ENCODE measurements at places on chromosomes 6 and 20.

GRCh38 chr20:44247586-44248409 lies 690 bp downstream of the GDAP1L1 start:
- no peak for DNase-seq

GRCh38 chr6:17484201-17484849 lies 90.9 kb downstream of the CAP2 start:
- no peak for DNase-seq

- no peak for DNase-seq
These were observed 42.8 kb upstream of the DSE start for GRCh38 chr6:116327803-116328527.

- no peak for DNase-seq
These were observed 409.6 kb downstream of the MAFB start for GRCh38 chr20:40279390-40279789.

- no peak for DNase-seq
These were observed 181.2 kb upstream of the TNFAIP3 start for GRCh38 chr6:137685798-137686375.

DNA sequence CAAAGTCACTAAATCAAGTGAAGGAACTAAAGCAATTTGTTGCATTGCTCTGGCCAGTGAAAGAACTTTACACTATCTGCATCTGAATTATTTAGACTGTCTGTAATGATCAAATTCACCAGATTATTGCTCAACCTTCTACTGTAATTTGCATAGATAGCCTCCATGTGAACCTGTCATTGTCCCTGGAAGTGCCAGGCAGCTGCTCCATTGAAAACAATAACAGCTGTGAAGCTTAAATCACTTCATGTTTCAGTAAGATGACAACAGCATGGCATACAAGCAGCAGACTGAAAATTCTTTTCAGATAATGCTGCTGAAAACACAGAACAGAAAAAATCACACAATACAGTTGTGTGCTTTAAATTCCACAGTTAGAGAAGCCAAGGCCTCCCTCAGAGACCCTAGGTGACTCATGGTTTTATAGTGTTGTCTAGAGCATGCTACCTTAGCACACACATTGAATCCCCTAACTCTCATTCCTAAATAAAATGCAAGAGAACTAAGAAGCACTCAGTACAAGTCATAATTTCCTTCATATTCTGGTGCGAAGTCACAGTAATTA lies 248.9 kb downstream of the TPBG start:
- no peak for DNase-seq

- no peak for DNase-seq
These were observed 166.8 kb upstream of the CST7 start for GRCh38 chr20:24782301-24782700.

DNA sequence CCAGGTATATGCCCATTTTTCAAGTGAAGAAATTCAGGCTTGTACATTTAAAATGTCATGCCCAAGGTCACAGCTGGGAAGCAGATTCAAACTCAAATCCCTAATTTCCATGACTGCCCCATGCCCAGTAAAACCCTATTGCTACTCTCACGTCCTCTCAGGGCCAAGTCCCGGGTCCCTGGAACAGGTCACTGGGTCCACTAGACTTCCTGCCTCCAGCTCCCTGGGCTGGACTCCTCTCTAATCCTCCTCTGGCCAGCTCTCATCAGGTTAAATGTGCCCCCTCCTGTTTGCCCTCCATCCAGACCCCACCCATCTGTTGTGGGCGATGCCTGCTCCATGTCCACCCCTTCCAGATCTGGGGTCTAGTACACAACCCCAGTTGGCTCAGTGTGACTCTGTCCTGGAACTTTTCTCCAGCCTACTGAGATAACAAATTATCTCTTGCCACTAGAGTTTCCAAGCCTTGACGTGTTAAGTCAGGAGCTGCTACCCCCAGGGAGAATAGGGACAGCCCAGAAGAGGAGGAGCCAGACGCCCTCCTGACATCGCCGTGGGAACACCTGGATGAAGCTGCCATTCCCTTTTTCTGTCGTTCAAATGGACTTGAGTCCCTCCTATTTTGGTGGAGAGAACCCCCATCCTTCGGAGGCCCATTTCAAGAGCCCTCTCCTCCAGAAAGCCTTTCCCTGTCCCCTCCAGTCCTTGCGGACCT lies 3.7 kb upstream of the SPDEF start:
- no peak for DNase-seq

GRCh38 chr20:60921022-60921622 lies 330.9 kb upstream of the CDH4 start:
- DNase-seq: no peak
